DMS79 (cell line): ENCODE measurements at places on chromosomes 1 and 21.

DNA sequence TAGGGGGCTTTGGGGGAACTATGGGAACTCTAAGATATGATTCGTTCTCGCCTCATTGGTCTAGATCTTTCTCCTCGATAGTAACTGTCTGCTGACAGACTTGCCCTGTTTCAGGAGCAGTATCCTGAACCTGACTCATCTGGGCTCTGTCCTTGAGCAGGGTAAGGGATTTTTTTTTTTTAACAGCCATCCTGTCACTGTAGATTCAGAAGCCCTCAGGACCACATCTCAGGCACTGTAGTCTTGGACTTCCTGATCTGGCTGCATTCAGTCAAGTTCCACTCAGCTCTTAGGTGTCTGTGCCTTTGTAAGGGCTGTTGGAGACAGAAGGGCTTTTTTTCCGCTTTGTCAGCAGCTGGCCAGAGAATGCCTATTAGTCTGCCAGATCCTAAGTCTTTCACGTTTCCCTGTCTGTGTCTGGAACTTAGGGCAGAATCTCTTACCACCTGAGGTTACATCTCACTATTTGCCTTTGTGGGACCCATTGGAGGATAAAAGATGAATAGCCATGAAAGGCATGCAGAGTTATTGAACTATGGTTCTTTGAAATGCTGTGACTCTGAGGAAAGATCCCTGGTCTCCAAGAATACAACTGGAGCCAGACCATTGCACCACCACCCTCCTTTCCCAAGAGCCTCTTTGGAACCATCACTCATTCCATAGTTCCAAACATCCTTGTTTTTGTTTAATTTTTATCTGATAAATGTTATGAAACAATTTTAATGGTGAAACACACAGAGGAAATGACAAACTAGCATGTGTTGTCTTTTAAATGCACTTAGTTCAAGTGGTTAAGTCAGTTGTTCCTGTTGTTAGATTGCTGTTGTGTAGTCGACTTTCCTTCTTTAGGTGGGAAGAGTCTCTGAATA, 49.7 kb upstream of the MACF1 start:
- DNase-seq, result peak; percentile 97

DNA sequence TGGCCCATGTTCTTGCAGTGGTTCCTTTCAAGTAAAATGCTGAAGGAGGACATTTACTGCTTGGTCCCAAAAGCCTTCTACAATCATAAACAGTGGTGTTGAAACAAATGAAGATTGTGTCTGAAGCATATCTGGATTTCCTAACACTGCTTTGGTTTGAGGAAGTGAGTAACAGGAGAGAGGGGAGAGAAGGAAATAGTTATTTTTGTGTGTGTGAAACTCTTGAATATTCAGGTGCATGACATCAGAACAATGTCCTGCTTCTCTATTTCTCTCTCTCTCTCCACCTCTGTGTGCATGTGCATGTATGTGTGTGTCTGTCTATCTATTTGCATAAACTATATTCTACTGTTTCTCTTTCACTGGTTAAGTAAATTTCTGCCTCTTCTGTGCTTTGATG, 61.4 kb upstream of the TNFSF18 start:
- no peak for DNase-seq

GRCh38 chr1:20143734-20144565, 4.8 kb downstream of the PLA2G2F start:
- no peak for DNase-seq

DNA sequence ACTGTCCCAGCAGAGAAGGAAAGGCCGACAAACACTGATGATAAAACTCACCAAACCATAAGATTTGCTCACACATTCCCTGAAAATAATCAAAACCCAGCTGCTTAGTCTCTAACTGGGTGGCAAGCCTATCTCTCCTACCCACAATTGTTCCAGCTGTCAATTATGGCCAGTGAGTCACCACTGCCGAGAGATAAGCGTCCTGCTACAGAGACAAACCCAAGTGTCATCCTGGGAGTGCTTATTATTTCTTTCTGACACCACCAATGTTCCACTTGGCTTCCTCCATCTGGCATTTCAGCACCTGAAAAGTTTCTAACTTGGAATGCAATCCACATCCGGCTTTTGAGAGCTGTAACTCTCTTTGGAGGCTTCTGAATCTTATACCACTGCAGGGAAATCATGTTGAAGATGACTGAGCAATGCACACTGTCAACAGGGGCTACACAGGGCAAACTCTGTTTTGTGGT, 51.5 kb upstream of the VAV3 start:
- no peak for DNase-seq

- DNase-seq, result no peak
Observed at GRCh38 chr1:43431676-43432075, 22.1 kb downstream of the HYI start.

DNA sequence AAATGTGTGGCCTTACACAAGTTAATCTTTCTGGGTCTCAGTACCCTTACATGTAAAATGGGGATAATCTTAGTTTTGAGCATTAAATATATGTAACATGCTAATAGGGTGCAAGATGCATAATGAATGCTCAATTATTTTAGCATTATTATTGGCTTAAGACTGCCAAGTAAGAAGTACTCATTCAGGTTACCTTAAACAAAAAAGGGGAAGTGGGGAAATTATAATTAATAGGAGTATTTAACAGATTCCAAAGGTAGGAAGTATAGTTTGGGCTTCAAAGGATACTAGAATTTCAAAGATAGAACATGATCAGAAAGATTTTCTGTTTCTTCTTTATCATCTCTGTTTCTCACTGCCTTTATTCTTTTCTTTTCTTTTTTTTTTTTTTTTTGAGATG, 5.8 kb upstream of the CFAP126 start:
- no peak for DNase-seq

DNA sequence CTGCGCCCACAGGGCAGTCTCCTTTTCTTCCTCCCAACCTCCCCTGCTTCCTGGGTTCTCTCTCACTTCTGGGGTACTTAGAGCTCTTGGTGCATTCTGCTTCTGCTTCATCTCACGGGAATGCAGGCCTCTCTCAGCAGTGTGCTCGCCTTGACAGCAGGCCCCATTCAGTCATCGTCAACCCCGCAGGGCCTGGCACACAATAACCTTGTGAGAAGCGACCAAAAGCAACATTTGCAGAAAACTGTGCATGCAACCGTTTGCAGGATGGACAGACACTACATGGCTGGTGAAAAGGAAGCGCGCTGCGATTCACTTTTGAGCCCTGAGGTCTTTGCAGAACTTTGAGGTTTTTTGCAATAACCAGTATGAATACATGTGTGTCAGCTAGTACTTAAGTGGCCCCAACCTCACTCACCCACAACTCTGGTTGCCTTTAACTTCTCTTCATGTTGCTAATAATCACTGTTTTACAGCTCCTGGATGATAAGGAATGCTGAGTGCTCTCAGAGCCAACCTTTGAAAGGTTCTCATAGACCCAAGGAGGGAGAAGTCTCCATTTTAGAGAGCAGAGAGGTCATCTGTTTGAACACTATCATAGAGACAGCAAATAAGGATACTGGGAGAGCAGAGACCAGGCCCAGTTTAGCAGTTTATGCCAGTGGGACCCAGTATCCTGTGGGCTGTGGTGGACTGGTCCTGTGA, 2.5 kb upstream of the CD160 start:
- DNase-seq, result no peak

DNA sequence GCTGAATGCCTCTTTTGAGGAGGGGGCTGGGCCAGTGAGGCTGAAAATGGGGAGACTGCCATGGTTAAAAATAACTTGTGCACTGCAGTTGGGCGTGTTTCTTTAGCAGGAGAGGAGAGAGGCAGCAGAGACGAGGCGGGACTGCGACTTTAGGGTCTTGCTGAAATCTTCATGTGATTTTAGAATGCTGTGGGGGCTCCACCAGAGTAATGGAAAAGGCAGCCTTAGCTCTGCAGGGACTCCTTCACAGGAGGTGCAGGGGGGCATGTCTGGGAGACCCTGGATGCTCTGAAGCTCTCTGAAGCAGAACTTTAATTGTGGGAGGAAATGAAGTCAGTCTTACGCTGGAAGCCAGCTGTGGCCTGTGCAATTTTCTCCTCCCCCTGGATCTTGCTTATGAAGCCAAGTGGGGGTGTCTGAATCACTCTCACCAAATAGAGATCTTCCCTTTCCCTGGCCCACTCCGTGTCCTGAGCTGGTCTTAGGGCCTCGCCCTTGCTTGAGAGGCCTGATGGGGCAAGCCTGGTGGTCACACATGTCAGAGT, 60.8 kb downstream of the NDUFS5 start:
- no peak for DNase-seq

DNA sequence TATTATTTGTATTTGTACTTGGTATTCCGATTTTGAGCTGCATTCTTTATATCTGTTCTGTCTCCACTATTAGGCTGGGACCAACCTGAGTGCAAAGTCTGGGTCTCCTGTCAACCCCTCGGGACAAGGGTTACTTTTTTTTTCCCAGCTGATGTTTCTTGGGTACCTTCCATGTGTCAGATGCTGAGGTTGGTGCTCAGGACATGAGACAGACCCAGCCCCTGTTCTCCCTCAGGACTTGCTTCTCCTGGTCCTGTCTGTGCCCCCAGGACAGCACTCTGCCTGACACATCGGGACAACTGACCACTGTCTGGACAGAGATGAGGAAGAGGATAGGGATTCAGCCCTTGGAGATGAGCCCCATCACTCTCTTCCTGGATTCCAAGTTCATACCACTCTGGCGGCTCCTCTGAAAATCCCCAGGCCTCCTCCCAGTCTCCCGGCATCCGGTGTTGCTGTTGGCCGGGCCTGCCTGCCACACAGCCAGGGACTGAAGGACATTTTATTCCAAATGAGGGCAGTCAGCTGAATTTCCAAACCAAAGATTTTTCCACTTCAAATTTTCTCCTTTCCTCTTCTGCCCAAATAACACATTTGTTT, 55.6 kb upstream of the FMOD start:
- no peak for DNase-seq

DNA sequence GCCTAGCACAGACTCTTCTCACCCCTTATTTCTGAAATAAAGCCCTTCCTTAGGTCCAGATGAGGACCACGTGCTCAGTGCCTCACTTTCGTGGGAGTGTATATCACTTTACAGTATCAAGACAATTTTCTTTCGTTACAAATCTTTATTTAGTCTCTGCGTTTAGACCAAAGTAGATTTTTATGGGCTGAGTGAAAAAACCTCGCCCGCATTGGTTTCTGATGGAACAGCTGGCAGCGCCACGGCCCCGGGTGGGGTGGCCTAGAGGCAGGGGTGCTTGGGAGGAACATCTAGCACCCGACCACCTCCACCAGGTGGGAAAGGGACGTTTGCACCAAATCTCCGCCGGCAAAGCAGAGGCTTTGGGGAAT, 7.6 kb downstream of the SIM2 start:
- no peak for DNase-seq

DNA sequence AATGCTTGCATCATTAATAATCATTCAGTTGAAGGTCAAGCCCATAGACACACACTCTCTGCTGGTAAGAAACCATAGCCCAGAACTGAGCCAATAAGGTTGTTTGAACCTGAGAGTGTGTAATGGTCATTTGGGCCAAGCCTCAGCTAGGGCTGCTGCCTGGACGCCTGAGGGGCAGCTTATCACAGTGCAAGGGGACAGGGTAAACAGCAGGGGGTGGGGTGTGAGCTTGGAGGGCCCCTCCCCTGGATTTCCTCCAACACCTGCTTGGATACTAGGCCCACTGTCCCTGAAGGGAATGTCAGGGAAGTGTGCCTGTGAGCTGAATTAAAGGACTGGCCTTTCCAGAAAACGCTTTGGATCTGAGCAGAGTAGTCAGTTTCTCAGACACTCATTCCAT, 24.6 kb upstream of the CNTN2 start:
- no peak for DNase-seq

DNA sequence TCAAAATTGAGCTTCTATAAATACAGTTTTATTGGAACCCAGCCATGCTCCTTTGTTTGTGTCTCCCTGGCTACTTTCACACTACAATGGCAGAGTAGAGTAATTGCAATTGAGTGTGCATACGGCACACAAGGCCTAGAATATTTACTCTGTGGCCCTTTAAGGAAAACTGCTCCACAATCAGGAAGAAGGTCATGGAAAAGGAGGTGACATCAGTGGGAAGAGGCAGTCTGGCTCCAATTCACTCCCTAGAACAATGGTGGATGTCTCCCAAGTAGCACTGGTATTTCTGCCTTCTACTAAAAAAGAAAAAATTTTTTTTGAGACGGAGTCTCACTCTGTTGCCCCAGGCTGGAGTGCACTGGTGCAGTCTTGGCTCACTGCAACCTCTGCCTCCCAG, 51.3 kb downstream of the KRTAP19-8 start:
- DNase-seq, result no peak

GRCh38 chr1:235054936-235055335, 73.7 kb downstream of the TOMM20 start:
- no peak for DNase-seq

DNA sequence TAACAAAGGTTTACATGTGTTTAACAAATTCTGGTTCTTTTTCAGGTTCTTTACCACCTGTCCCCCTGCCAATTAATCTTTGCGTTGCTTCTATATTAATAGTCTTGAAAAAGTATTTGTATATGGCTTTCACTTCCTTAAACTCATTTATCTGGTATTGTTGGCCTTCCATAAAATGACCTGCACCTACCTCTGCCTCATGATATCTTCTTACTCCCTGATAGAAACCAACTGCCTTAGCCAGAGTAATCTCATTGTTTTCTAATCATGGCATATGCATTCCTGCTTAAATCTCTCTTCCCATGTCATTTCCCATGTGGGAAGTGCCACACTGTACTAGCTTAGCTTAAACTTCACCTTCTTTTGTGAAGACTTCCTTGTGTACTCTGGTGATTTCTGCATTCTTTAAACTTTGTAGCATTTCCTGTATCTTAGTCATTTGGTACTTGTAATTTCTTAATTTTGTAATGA, 8.7 kb downstream of the SMG7 start:
- no peak for DNase-seq

DNA sequence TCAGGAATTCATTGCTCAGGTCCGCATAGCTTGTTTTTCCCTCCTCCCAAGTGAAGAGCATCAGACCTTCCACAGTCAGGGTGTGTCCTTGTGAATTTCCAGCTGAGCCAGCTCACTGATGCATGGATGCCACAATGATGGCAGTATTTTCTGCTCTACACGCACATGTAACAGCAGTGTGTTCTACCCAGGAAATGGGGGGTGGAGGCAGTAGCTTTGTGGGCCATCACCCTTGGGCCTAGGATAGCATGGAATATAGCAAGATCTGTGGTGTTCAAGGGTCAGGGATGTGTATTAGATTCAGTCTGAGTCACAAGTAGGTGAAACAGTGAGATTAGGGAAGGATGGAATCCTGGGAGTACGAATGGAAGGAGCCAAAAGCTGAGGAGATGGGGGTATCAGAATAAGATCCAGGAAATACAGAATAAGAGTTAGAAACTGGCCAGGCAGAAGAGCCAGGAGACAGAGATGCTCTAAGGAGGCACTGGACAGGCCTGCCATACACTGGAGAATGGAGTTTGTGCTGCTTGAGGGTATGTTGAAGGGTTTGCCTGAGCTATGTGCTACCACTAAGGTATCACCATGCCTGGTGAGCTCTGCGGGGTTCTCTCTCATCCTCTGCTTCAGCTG, 90.6 kb upstream of the CNIH3 start:
- no peak for DNase-seq
